A172 (cell line): ENCODE measurements at places on chromosomes 1 and 21.
A peak's percentile ranks its signal among the peaks of the same experiment; 100 is the strongest.

GRCh38 chr1:41427916-41428737 is 56.4 kb downstream of the EDN2 start:
- no peak for DNase-seq

- DNase-seq = peak; percentile 83
Measured at GRCh38 chr1:167663002-167663772, 33.2 kb downstream of the RCSD1 start.

GRCh38 chr1:76218888-76219287 is 144.3 kb downstream of the ST6GALNAC3 start:
- DNase-seq = no peak

DNA sequence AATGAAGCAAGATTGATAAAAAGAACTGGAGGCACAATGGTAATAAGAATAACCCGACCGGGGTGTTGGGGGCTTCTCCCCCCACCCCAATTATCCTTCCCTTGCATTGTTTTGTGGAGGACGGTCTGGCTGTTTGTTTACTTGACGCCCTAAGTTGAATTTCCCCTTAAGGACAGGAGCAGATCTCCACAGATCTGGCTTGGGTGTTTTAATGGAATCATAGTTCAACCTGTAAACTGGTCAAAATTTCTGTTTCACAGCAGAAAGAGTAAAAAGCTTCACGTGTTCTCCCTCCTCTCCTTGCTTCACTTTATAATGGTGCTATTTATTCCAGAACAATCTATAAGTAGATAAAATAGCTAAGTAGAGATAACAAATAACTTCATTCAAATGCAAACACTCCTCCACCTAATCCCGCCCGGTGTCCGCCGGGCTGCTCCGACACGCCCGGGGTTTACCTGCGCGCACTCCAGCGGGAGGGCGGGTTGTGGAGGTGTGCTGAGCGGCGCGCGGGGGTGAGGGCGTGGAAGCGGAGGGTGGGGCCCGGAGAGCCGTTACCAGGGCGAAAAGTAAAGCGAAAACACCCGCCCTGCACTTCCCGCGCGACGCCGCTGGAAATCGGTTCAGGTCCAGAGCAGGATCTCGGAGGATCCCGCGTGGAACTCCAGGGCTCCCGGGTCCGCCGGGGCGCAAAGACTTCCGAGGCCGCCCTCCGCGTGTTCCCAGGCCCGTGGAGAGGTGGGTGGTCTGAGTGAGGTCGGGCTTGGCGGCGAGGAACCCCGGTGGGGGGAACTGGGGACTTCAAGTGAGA is 2.0 kb upstream of the ATF3 start:
- no peak for DNase-seq

GRCh38 chr1:184283999-184284398 is 102.8 kb upstream of the C1orf21 start:
- peak; percentile 70 for DNase-seq

GRCh38 chr1:29506678-29507225 is 270.4 kb downstream of the PTPRU start:
- no peak for DNase-seq

DNA sequence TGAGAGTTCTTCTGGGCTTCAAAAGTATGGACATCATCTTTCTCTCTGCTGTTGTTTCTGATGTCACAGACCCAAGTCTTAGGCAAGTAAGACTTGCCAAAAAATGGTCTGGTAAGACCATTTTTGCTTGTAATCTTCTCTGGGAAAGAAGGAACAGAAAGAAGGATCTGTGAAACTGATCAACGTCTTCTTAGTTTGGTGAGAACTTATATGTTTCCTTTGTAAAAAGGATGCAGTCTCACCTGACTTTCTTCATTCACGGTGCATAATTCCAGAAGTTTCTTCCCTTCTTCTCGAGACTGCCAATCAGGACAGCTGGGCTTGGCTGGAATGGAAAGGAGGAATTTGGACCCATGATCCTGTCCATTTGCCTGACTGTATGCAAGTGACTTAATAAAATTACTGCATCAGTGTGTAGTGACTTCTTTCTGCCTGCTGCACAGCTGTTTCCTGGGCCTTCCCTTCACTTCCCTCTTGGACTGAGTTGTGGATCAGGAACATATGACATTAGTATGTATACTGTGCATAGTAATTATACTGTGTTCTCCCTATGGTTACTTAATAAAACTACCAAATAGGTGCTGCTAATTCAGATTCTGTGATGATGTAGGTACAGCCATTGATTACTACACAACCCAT is 7.6 kb upstream of the DENND1B start:
- no peak for DNase-seq

DNA sequence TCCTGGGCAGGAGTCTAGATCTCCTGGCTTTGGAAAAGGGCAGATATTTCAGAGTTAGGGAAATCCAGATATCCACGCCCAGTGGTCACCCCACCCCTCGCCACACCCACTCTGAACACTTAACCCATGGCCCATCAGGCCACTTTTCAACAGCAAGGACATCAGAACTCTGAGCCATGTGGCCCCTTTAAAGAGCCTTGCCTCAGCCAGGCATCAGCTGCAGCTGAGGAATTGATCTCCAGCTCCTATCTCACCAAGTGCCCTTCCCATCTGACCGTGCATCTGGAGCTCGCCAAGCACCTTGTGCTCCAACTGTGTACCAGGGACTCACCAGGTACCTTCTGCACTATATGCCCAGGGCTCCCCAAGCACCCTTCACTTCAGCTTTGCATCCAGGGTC is 20.2 kb upstream of the SH2D2A start:
- no peak for DNase-seq

DNA sequence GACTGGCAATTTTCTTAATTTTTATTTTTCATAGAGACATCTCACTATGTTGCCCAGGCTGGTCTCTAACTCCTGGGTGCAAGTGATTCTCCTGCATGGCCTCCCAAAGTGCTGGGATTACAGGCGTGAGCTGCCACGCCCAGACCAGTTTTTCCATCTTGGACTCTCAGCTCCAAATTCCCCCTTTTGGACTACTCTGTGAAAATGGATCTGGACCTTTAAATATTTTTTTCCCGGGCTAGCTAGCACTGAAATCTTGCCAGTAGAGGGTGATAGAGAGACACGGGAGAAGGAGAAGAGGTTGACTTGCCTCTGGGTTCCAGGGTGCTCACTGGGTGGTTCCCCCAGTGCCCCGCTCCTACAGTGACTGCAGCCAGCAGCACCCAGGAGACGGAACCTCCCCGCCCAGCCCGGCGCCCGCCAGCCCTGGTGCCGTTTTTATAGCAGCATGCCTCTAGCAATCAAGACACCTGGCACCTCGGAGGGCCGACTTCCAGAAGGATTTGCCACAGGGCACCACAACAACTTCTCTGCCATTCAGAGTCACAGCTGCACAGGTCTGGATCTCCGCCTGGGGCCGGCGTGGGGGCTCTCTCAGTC is 34.7 kb upstream of the SCCPDH start:
- DNase-seq = peak; percentile 87

DNA sequence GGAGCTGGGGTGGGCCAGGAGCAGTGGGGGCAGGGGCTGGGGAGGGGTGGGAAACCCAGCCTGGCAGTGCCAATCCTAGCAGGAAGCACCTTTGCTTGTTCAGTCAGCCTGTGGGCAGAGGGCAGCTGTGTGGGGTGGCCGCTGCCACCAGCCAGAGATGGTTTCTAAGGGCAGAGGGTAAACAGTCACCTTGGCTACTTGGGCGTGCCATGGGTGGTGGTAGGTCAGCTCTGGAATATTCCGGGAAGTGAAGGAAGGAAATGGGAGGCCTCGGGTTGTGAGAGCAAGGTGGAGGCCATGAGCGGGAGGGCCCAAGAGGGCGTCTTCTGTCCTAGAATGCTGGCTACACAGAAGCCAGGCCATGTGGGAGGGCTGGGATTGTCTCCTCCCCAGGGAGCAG is 20.7 kb upstream of the WNT4 start:
- no peak for DNase-seq

GRCh38 chr1:74005533-74005932 is 192.4 kb downstream of the LRRIQ3 start:
- no peak for DNase-seq

GRCh38 chr1:221723848-221724236 is 18.0 kb downstream of the DUSP10 start:
- DNase-seq = no peak

DNA sequence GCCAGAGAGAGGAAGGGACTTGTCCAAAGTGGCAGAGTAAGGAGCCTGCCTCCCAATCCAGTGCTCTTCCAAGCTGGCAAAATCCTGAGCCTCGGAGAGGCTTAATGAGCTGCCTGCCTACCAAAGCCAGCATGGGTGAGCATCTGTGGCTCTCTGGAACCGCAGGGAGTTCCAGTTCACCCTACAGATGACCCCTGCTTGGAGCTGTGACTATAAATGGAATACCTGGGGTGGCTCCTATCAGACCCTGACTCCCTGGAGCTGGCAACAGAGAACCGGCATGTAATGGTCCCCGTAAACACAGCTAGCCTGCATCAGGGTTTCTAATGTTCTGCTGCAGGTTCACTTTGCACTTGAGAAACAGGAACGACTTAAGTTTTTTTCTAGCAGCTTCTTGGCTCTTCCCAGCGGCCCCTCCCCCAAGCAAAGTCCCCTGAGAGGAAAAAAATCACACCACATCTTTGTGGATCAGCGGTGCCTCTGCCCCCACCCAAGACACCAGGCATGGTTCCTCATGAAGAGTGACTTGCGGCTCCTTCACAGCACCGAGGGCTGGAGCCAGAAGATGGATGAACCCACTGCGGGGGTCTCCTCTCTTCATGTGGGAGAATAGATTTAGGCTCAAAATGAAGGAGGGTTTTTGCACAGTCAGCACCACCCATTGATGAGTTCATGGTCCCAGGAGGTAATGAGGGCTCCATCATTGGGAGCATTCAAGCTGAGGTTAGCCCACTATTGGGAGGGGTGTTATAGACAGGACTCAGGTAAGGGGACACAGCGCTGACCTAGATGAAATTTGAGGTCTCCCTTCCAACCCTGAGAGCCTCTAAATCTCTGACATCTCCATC is 79.0 kb downstream of the SYT2 start:
- no peak for DNase-seq

GRCh38 chr1:93468662-93469061 is 20.7 kb downstream of the FNBP1L start:
- no peak for DNase-seq

GRCh38 chr1:66292944-66293343 is 241.0 kb upstream of the SGIP1 start:
- no peak for DNase-seq

DNA sequence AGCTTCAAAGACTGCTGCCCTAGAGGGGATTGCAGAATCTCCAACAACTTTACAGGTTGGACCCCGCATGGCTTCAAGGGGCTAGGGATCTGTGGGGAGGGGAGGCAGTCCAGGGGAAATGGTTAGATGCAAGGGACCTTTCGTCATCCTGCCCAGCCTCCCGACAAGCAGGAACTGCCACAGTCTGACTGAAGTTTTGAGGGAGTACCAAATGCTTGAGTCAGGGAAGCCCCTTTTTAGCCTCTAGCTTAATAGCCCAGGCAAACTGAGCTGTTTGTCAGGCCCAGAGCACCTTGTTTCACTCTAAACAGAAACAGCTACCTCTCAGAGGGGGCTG is 1.1 kb downstream of the TOR3A start:
- no peak for DNase-seq

DNA sequence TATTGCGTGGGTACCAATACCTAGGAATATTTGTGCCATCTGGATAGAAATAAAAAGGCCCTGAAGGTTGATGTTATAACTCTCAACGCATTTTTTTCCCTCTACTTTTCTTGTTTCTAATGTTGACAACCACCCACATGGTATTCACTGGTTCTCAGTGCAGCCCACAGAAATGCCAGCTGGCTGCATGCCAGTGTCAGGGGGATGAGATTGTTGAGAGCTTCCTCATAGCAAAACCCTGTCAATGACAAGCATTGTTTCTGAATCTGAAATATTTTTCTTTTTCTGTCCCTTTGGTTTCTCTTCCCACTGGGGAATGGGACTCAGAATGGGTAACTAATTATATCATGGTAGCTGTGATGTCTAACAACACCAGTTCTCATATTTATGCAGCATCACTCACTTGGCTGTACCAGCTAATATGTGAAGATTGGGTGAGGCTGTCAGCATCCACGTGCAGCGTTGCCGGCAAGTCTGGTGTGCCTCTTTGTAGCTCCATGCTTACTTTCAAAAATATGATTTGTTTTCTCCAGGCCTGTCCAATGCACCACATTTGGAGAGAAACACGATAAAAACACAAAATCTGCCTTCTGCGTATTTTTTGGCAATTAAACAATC is 284.6 kb downstream of the PTBP2 start:
- DNase-seq = peak; percentile 15

GRCh38 chr1:82225421-82226185 is 424.9 kb downstream of the ADGRL2 start:
- peak; percentile 43 for DNase-seq

- DNase-seq = no peak
Measured at GRCh38 chr1:11461531-11462137, 17.3 kb upstream of the DISP3 start.

DNA sequence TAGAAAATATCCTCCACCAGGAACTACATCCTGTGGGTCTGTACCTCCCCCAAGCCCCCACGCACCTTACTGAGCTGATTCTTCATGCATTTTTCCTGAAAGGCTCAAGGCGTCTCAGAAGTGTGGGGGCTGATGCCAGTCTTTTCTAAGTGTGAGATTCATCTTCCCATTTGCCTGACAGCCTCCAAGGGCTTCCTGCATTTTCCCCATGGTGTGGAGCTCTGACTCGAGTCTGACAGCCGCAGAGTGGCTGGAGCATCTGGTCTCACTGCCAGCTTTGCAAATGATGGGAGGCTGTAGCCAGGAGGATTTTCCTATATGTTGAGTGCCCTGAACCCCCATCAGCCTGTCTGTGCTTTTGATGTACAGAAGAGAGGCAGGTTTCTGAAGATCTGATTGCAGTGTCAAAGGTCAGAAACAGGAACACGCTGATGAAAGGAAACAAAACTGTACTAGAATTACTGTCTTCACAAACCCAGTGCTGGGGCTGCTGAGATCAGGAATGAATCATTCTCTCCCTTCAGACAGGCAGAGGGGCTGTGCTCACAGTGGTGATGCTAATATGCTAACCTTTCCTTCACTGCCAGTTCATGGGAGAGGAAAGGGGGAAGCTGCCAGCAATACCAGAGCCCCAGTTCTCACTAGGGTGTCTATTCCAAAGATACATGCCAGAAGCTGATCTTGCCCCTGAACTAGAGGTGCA is 201.5 kb upstream of the C1orf174 start:
- DNase-seq = no peak

GRCh38 chr1:4655674-4656532 is 1.5 kb downstream of the AJAP1 start:
- DNase-seq = no peak

GRCh38 chr21:30838536-30838935 is 9.0 kb upstream of the KRTAP7-1 start:
- DNase-seq = no peak

- DNase-seq = no peak
Measured at GRCh38 chr1:26582053-26582835, 52.7 kb downstream of the RPS6KA1 start.

DNA sequence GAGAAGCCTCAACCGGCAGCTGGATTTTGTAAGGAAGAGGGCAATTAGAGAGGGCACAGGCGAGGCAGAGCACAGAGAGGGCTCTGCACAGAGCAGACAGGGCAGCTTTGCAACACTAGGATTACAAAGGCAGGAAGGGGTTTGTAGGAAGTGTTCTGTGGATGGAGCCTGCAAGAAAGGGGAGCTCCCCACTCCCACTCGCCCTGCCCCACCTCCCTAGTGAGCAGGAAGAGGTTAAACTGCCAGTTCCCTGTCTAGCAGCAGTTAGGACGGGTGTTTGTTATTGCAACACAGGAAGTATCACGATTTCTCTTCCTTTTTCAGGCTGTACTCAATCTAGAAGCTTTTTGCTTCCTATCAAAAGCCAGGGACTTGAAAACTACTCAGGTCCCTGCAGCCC is 63.3 kb upstream of the LRRC8D start:
- no peak for DNase-seq

- DNase-seq = no peak
Measured at GRCh38 chr21:45769294-45769693, 125.8 kb downstream of the PCBP3 start.
